ENCODE measurements at places on chromosomes 5 and 9.
A peak's percentile ranks its signal among the peaks of the same experiment; 100 is the strongest.

DNA sequence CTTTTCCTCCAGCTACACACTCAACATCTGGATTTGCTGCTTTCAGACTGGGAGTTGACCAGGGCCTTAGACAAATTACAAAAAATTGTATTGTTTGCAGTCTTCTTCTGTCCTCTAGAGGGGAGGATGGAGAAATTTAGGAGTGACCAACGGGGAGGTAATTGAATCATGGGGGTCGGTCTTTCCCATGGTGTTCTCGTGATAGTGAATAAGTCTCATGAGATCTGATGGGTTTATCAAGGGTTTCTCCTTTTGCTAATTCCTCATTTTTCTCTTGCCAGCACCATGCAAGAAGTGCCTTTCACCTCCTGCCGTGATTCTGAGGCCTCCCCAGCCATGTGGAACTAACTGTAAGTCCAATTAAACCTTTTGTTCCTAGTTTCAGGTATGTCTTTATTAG, 4.2 kb downstream of the IFNA8 start:
- no peak for DNase-seq

- DNase-seq: no peak
These were observed 479.6 kb downstream of the ACTL7B start for GRCh38 chr9:108376140-108376539.

DNA sequence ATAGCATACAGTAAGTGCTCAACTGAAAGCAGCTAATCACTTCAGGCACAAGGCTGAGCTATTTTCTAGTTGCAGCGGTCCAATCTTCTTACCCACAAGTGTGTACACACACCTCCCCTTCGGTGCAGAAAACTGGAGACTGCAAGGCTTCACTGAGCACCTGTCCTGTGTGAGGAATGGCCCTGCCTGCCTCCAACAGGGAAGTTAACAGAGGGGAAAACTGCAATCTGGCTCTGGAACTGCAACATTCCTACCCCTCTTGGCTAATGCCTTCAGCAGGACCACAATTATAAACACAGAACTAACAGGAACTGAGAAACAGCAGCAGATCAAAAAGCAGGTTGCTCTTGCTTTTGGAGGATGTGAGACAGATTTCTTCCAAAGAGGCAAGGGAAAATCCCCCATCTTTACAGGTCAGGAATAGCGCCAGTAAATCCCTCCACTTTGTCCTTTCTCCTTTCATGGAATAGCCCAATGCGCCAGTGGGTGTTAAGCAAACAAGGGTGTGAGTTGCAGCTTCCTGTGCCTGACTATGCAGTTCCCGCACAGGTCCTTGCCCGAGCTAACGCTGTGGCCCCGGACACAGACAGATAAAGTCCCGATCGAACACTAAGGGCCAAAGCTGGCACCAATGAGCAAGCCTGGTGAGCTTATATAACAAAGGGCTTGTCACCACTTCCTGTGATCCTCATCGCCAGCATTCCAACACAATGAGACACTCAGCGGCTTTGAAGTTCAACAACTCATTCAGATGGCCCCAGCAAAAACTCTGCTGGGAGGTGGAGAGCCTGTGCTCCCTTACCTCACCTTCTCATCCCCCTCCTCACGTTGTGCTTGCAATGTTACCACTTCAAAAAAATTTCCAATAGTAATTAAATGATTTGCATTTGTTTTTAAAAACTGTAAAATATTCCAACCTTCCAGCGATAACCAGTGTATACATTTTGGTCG, 21.5 kb downstream of the SHB start:
- peak; percentile 76 for DNase-seq

- no peak for DNase-seq
These were observed 193.4 kb upstream of the TUT7 start for GRCh38 chr9:86547571-86547970.

DNA sequence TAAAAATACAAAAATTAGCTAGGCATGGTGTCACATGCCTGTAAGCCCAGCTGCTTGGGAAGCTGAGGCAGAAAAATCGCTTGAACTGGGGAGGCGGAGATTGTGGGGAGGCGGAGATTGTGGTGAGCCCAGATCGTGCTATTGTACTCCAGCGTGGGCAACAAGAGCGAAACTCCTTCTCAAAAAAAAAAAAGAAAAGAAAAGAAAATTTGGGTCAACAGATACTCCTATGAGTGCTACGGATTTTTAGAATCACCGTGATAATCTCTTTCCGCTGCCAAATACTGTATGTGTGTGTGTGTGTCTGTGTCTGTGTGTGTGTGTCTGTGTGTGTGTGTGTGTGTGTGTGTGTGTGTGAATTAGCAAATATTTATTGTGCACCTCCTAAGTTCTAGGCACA, 64.4 kb downstream of the ARRDC3 start:
- DNase-seq: no peak

- no peak for DNase-seq
These were observed 46.0 kb downstream of the PTPRD start for GRCh38 chr9:10566848-10567247.

GRCh38 chr9:16207161-16207560, 654.3 kb downstream of the CCDC171 start:
- no peak for DNase-seq

GRCh38 chr9:114425126-114425525, 37.3 kb upstream of the AKNA start:
- no peak for DNase-seq

DNA sequence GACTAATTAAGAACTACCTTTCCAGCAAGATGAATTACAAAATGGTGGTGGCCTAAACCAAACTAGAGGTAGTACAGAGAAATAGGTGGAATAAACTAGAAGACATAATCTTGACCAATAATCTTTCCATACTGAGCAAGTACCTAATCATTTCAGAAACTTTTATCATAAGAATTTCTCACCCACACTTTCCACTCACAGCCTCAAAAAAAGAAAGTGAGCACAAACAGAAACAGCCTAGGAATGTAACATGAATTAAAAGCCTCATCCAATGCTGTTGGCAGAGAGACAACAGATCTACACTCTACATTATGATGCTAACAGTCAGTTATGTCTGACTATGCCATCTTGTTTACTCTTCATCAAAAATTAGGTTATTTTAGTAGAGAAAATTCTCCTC, 1.3 kb downstream of the RNF38 start:
- DNase-seq: no peak

DNA sequence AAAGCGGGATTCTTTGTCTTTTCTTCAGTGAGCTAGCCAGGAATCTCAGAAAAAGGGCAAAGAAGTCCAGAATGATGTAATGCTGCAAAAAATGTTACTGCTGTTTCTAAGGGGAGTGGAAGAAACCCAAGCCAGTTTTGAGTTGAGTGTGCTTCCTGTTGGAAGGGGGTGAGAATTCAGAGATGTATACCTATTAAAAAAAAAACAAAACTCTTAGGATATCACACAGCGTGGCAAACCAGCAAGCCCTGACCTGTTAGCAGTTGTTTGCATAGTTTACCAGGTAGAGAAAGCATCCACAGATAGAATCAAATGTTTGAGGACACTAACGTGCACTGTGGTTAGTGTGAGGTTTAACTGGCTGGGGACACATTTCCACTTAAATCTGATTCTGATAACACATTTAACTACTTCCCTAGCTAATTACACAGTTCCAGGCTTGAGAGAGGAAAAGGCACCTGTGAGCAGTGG, 11.4 kb downstream of the BASP1 start:
- DNase-seq: no peak

- no peak for DNase-seq
These were observed 140.9 kb downstream of the ZNF608 start for GRCh38 chr5:124605541-124605940.

- DNase-seq: no peak
These were observed 101.7 kb upstream of the MYO10 start for GRCh38 chr5:17037751-17038150.

DNA sequence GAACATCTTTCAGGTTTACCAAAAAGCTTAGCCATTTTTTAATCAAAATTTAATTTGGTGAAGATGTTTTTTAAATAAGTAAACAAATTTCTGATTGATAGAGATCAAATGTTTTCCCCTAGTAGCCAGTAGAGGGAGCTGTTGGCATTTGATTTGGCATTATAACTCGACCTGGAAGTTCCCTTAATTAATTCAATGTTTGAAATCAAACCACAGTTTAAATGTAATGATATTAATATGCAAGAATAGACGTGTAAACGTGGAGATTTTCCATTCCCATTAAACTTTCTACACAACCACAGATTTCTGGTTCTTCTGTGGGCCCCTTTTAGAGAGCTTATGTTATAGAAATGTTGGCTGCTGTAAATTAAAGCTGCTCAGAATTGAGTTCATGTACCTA, 148.1 kb upstream of the MPDZ start:
- DNase-seq: peak; percentile 35

DNA sequence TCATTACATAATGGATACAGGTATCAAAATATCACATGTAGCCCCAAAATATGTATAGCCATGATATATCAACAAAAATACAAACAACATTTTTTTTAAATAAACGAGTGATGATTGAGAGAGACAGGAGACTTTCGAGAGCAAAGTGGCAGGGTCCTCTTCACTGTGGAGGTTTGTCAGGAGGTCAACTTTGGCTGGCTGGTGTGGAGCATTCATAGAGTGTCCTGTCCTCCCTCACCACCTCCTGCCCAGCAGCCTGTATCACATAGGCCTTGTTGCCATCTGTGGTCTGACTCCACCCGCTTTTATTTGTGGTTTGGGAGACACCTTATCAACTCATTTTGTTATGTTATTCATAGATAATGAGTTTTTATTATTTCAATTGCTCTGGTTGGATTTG, 206.9 kb downstream of the SYK start:
- no peak for DNase-seq

- peak; percentile 20 for DNase-seq
These were observed 470 bp downstream of the HBEGF start for GRCh38 chr5:140345919-140346347.

DNA sequence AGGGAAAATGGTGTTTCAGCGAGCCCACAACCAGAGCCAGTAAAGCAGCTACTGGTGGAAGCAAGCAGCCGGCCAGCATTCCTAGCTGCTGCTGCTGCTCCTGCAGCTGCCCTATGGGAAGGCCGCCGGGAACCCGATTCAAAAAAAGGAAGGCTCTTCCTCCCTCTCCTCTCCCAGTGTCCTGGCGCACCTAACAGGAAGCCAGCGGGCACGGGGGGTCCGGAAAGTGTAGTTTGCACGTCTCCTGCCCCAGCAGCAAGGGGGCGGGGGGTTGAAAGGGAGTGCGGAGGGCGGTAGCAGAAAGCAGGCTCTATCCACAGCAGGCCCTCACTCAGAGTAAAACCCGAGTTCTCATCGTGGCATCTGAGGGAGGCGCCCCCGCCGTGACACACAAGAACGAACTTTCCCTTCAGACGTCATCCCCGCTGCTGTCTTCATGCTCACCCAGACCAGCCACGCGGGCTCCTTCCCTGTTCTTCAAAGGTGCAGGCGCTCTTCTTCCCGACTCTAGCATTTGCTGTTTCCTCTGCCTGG, 16.5 kb downstream of the GRXCR2 start:
- peak; percentile 60 for DNase-seq
